ENCODE measurements at places on chromosomes 7 and 10. TPM values are rescaled to one million over a fixed set of nuclear protein-coding genes. Genes with fewer than 3 reads are reported as not detected.

- no peak for DNase-seq
Measured at GRCh38 chr7:115754226-115754625, 276.3 kb downstream of the TFEC start.

GRCh38 chr10:128220021-128220420 is 93.8 kb upstream of the MKI67 start:
- DNase-seq = no peak

GRCh38 chr7:1537535-1538412 is 7.3 kb downstream of the MAFK start:
- DNase-seq = no peak

DNA sequence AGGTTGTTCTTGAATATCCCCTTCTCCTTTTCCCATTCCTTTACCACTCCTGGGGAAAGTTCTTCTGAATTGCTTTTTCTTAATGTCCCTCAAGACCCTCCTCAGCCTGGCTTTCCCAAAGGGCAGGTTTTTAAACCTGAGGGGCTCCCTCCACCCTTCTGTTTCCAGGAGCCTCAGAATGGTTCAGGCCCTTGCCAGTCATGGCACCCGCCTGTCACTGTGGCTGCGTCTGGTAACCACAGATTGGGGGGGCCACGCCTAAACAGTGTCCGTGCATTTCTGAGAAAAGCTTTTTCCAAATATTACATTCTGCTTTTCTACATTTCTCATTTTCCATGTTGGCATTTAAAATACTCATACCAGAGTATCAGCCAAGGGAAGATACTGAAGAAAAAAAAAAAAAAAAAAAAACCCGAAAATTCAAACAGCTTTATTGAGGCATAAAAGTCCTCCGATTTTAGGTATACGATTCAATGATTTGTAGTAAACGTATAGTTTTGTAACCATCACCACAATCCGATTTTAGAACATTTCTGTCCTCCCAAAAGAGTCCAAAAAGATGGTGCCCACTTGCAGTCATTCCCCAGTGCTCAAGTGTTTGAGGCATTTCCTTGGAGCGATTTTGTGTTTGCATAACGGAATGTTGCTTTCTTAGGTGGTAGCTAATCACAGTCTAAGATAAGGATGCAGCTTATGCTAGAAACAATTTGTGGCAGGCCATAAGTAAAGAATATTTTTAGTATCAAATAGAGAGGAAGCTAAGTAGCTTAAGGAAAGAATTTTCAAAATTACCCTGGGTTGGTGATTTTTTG is 22.1 kb downstream of the HKDC1 start:
- DNase-seq = no peak

DNA sequence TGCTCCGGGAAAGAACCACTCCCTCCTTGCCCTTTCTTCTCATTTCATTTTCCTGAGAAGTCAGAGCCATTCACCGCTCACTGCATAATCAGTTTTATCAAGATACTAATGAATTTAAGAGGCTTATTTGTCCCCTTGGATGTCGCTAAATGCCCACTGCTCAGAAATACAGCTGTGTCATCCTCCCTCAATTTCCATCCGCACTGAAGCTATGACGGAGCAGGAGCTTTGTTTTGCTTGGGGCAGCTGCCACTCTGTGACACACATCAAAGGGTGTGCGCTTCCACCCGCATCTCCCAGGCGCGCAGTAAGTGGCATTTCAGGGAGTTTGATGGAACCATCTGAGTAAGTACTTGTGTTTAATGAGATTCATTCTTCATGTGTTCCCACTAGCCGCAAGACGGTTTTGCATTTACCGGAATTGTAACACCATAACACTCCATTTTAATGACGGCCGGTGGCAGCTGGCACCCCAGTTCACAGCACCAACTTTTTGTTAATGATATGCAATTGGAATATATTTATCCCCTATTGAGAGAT is 103.8 kb upstream of the PARD3 start:
- no peak for DNase-seq

- DNase-seq = no peak
Measured at GRCh38 chr7:152887778-152888177, 128.2 kb downstream of the ACTR3B start.

DNA sequence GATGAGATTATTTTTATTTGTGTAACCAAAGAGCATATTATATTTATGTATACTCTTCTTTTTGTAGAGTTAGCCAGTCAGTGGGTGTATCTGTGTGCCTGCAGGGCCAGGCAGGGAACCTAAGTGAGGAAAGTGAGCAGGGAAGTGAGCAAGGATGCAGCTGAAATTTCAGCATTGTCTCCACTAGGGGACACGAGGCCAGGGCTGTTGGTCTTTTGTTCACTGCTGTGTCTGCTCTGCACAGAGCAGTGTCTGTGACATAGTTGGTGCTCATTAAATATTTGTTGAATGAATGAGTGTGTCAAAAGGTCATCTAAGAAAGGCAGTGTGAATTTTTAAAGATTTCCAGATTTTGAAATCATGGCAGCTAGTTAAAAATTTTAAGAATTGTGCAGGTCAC is 51.8 kb downstream of the SUGCT start:
- DNase-seq = no peak

GRCh38 chr7:159091480-159092475 is 52.9 kb downstream of the VIPR2 start:
- DNase-seq = no peak

DNA sequence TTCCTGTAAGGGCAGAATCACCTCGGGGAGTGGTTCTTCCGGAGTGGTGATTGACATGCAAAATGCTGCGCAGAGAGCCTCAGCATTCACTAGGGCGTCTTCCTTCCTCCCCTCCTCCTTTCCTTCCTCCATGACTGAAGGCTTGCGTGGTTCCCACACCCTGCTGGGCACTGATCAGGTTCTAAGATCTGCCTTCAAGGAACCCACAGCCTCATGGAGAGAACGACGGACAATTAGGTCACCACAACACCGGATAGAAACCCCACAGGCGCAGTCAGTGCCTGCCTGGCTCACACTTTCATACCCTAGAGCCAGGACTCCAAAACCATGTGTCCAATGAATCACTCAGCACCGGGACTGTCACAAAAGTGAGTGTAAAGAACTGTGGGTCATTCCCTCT is 131.3 kb downstream of the DPP6 start:
- DNase-seq = no peak

- no peak for DNase-seq
Measured at GRCh38 chr10:118844731-118845521, 90.2 kb upstream of the CACUL1 start.

- DNase-seq = no peak
Measured at GRCh38 chr10:61173450-61173849, 229.5 kb upstream of the RHOBTB1 start.

- no peak for DNase-seq
Measured at GRCh38 chr7:73896454-73896853, 35.5 kb downstream of the TMEM270 start.

DNA sequence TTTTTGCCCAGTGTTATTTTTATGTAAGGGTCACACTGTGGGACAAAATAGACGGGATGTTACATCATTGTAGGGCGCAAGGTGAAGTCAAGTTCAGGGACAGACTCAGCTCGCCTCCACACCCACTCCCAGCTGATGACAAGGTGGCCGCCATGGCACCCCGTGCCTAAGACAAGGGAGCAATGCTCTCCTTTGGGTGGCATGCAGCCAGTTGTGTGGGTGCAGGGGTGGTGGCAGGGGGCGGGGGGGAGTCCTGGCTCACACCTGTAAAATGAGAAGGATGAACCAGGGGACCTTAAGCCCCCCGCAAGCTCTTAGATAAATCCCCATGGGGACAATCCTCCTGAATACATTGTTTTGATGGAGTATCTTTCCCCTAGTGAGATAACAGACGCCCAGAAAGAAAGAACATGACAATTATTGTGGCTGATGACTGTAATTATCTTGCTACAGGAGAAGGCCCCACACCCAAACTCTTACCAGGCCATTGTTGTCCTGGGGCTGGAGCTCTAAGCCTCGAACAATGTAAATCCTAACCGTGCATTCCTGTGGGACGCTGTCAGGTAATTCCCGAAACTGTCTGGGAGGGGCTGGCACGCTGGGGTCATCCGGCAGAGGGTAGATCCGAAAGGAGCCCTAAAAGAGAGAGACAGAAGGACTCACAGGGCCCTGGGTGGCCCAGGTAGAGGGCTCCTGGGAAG is 148.7 kb downstream of the MYOF start:
- DNase-seq = no peak

DNA sequence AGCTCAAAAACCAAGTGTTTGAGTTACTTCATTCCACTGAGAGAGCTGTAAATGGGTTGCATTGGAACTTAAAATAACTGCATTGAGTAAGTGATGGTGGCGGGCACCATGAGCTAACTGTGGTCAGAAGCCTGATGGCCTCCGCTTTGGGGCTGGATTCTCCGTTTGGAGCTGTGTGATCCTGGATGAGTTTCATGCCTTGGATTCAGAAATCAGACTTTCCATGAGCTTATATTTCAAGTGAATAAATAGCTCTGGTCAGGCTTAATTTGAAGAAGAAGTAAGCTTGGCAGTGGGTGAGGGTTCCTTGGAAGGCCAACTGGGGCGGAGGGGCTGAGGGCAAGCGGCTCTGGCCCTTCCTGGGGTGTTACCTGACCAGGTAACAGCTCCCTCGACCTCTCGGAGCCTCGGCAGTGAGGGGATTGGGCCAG is 5.6 kb downstream of the HTRA1 start:
- DNase-seq = no peak

- DNase-seq = no peak
Measured at GRCh38 chr7:39394105-39394680, 172.0 kb upstream of the YAE1 start.

DNA sequence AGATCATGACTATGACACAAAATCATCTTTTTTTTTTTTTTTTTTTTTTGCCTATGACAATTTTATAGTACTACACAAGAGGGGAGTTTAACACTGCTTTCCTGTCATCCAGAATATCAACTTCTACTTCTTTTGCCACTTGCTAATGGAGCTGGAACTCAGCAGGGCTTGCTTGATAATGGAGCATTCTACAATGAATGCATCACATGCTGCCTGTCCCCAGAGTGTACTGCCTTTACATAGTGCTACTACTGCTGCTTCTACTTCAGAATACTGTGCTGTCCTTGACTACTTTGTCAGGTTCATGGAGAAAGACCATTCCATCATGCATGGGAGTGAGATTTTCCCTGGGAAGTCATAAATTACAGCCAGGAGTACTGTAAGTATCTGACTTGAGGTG is 338.6 kb upstream of the SEMA3A start:
- DNase-seq = no peak

SLIT1 gene
- total RNA-seq = 0.70 TPM

SNX8 gene
- 35.8 TPM for total RNA-seq

KAZALD1 gene
- not detected for total RNA-seq

ASB4 gene
- not detected for total RNA-seq

SPDYE11 gene
- not detected for total RNA-seq

RELN gene
- not detected for total RNA-seq

AKR1C4 gene
- not detected for total RNA-seq

Measured in activated CD8-positive, alpha-beta T cell treated with anti-CD3 and anti-CD28 coated beads, Interleukin-2, amount 10 ng/mL, durations not matched to agents 7 days and 5 days (primary cell).